Cerebellar nuclear complex (tissue), 1 donor: ENCODE measurements at places on chromosomes 3 and 15.

GRCh38 chr3:33139996-33140395 is 26.2 kb downstream of the CRTAP start:
- no peak for DNase-seq

GRCh38 chr3:63980830-63981498 is 42.3 kb downstream of the PSMD6 start:
- no peak for DNase-seq

- DNase-seq: no peak
Measured at GRCh38 chr15:68585574-68586273, 6.9 kb downstream of the CORO2B start.

DNA sequence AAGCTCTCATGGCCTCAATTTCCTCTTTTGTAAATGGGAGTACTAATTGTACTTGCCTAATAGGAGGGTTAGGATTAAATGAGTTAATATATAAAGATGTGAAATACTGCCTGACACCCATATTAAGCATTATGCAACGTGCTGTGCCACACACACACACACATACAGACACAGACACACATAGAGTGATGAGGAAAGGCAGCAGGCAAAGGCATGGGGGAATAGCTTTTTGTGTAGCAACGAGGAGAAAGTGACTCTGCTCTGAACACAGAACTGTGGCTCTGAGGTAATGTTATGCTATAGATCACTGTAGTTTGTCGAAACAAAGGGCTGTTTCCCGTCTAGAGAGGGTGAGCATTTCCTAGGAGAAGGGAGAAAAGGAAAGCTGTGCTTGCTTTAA is 233.3 kb upstream of the SLCO3A1 start:
- DNase-seq: no peak

DNA sequence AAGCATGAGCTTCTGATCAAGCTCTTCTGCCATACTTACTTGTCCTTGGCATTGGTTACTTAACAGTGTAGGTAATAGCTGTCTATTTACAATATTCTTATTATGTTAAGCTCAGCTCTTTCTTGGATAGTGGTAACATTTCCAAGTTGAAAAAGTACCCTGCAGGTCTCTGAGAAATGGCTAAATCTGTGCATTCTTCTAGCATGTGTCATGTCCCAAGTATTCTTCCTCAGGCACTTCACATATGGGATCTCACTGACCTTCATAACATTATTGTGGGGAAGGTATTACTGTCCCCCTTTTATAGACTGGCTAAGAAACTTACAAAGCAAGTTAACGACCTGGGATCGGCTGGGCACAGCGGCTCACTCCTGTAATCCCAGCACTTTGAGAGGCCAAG is 236.1 kb downstream of the RORA start:
- DNase-seq: no peak
